ENCODE measurements at places on chromosomes 1 and 21.

GRCh38 chr1:42075179-42075578 lies 78.0 kb upstream of the GUCA2B start:
- no peak for DNase-seq

DNA sequence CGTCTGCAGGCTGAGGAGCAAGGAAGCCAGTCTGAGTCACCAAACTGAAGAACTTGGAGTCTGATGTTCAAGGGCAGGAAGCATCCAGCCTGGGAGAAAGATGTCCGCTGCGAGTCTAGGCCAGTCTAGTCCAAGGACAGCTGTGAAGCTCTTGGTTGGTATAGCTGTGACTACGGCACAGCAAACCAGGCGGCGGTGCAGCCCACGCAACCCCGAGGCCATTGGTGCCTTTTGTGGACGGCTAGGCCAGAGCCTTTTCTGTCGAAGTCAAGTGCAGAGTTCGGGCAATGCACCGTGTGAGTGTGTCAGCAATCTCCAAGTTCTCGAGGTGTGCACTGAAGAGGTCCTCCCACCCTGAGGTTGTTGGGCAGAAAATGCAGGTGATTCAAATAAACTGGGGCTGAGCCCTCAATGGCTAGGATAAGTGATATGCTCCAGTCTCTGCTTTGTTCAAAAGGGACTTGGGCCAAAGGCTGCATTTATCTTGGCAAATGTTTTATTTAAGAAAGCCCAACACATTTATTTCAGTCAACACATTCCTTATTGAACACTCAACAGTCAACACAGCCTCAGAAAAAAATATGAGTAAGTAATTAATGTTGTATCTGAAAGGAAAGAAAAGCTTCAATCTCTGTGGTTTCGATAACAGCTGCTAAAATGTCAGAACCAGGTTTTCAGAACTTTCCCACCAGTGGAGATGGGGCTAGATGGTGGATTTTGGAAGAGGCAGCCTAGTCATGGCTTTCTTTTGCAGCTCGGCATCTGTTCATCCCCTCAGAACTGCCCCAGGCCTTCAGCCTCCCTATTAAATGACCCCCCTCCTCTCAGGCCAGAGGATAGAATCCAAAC lies 78.1 kb upstream of the COX20 start:
- DNase-seq: no peak

GRCh38 chr1:50860256-50860655 lies 99.8 kb downstream of the FAF1 start:
- DNase-seq: no peak

DNA sequence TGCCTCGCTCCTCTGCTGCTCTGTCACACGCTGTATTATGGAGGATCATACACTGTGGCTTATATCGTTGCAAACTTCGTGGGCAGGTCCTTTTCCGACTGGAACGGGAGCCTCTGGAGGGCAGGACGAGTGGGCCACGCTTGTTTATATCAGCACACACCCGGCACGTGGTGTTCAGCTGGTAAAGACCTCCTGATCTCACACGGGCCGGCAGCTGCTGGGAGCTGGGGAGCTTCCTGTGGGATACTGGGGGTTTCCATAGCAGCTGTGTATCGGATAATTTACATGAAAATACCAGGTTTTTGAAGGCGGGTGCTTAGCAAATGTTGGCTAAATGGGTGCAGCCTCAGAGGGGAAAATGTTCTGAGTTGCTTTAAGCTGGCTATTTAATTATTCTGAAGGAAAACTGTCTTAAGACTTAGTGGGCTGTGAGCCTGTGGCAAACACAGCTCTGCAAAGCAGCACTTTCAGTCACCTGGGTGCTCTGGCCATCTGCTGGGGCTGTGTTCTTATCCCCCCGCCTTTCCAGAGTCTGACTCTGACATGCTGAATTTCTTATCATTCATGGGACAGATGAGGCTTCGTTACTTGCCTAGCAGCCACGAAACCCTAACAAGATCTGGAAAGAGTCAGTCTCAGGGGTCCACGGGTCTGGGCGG lies 103.6 kb upstream of the GCLM start:
- DNase-seq: no peak

DNA sequence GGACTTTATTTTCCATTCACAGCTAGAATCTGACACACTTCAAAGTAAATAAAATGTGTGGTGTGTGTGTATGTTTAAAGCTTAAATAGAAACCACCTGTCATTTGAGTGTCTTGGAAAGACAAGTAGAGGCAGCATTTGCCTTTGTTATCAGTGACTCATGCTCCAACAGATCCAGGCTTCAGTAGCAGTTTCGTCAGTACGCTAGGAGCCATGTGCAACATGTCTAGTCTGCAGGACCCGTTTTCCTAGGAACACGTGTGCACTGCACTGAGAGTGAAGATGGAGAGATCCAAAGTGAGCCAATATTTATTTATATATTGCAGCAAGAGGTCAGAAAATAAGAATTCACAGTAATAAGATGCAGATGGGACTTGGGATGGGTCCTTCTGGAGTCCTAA lies 41.8 kb downstream of the SGIP1 start:
- no peak for DNase-seq

- no peak for DNase-seq
Measured at GRCh38 chr1:208449951-208450350, 205.8 kb upstream of the PLXNA2 start.

DNA sequence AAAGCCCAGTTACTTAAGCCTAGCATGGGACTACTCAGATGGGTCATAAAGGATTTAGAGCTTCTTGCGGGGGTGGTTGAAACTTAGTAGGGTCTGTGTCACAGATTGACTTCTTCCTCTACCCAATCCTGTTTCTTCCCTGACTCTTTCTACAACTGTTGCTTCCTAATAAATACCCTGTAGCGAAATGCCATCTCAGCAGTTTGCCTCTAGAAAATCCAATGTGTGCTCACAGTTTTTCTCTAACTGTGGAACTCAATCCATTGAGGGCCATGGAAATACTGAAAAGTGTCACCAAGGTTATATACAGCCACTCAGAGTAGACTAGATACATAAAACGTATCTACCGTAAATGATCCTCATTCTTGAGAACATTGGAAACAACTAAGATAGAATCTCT lies 217.7 kb downstream of the COL24A1 start:
- DNase-seq: no peak

- DNase-seq: peak; percentile 64
Measured at GRCh38 chr21:44711327-44712202, at the start of gene TSPEAR. TSPEAR (minus strand) TSS chr21:44711572; CDS start chr21:44711514, 58 bp downstream.

DNA sequence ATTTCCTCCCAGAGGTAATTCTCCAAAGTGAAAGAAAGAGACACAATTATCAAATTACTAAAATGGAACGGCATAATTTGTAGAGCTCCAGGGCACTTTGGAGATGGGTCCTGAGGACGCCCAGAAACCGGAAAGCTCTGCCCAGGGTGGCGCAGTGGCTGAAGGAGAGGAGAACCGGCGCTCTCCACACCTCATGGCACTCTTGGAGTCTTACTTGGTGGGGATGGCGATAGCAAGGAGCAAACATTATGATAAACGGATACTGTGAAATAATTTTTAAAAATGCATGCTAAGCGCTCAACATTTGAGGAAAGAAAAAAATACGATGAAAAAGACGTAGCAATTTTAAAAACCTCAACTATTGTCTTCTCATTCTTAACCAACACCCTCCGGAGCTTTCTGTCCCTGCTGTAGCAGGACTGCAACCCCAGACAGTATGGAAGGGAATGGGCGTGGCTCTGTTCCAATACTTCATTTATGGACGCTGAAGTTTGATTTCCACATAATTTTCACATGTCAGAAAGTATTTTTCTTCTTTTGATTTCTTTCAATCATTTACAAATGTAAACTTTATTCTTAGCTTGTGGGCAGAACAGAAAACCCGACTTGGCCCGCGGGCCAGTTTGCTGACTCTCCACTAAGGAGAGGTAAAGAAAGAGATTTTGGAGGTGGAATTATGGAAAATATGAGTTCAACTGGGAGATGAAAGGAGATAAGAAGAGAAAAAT lies 1.1 kb downstream of the S100A11 start:
- DNase-seq: no peak

DNA sequence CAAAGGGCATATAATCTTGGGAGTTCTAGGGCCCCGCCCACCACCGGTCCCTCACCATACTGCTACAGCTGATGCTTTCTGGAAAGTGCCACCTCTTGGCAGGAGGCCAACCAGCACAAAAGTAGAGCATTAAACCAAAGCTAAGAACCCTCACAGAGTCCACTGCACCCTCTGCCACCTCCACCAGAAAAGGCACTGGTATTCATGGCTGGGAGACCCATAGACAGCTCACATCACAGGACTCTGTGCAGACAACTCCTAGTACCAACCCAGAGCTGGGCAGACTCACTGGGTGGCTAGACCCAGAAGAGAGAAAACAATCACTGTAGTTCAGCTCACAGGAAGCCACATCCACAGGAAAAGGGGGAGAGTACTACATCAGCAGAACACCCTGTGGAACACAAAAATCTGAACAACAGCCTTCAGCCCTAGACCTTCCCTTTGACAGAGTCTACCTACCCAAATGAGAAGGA lies 10.8 kb downstream of the THEM4 start:
- DNase-seq: no peak

DNA sequence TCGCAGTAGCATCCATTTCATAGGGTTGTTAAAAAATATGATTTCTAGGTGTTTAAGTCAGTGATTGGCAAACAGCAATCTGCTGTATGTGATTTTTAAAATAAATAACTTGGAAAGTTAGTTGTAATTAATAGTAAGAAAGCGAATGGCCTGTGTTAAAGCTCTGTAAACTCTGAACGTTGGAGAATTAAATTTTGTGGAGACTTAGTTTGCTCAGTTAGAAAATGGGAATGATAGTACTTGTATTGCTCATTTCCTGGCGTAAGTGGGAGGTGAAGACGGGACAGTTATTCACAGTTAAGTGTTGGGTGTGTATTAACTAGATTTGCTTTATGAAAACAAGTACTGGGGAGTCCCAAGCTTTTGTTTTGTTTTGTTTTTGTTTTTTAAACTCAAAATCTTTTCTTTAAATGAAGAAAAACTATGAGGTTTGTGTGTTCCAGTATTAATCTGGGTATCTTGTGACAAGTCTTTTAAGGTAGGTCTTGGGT lies 995 bp downstream of the CACYBP start:
- no peak for DNase-seq

GRCh38 chr1:58905126-58905490 lies 121.3 kb upstream of the JUN start:
- no peak for DNase-seq

Measured in upper lobe of right lung (tissue), 1 donor.